HFFc6 (cell line): ENCODE measurements at places on chromosomes 13 and 19. TPM values are rescaled to one million over a fixed set of nuclear protein-coding genes. Genes with fewer than 3 reads are reported as not detected.

ZNF229 gene
- total RNA-seq: 5.2 to 7.4 TPM (median 6.1 TPM) in 3 replicates

DNA sequence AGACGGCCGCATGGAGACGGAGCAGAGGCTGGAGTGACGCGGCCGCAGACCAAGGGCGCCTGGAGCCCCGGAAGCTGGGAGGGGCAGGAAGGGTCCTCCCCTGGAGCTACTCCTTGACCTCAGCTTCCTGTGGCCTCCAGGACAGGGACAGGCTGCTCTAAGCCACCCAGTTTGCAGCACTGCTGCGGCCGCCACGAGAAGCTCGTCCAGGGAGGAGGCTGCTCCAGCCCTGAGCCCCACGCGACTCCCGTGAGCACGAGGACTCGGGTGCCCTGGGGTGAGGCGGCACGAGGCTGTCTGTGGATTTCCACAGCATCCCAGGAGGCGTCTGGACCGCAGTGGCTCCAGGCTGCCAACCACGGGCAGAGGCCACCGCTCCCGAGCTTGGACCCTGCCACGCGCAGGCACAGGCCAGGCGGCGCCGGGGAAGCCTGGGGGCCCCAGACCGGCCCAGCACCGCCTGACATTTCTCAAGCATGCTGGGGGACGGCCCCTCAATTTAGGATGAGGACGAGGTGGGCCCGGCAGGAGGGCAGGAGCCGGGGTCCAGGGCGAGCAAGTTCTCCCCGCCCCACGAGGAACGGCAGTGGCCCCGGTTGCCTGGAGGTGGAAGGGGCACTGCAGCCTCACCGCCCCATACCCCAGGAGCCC, 10.7 kb downstream of the SBNO2 start:
- no peak for DNase-seq

DNA sequence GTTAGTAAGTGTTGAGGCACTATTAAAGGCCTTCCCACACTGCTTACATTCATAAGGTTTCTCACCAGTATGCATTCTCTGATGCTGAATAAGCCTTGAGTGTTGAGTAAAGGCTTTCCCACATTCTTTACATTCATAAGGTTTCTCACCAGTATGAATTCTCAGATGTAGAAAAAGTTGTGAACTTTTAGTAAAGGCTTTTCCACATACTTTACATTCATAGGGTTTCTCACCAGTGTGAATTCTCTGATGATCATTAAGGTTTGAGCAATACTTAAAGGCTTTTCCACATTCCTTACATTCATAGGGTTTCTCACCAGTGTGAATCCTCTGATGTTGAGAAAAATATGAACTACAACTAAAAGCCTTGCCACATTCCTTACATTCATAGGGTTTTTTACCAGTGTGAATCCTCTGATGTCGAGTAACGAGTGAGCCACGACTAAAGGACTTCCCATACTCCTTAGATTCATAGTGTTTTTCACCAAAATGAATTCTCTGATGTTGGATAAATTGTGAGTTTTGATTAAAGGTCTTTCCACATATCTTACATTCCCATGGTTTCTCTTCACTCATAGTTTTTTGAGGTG, 24.2 kb downstream of the ZNF829 start:
- no peak for DNase-seq

DNA sequence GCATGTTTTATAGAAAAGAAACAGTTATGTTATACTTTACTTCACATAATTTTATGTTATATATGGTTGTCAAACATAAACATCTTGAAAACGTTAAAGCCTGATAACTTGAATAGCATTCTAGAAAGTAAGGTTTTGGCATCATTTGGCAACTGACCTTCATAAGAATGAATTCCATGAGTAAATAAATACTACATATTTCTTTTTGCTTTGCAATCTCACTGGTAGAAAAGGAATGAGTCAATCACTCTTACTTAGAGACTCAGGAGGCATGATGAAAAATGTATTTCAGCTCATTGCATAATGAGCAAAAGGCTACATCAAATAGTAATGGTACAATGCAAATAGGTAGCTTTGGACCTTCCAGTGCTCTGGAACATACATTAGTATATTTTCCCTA, 1381.9 kb downstream of the EFNB2 start:
- DNase-seq: no peak

ATP4A gene
- not detected in 3 replicates for total RNA-seq

GRCh38 chr13:72218966-72219365, 352.0 kb upstream of the DACH1 start:
- DNase-seq: no peak

TNNT1 gene
- 4.1 to 10.9 TPM (median 4.6 TPM) in 3 replicates for total RNA-seq

VSIG10L gene
- total RNA-seq: 1.1 to 1.6 TPM (median 1.4 TPM) in 3 replicates

ADGRE2 gene
- total RNA-seq: 0.05 to 0.15 TPM in 2 of 3 replicates, not detected in the other

ZNF730 gene
- 0.53 to 2.1 TPM (median 0.86 TPM) in 3 replicates for total RNA-seq

- no peak for DNase-seq
Observed at GRCh38 chr13:112625698-112626097, 37.7 kb upstream of the TUBGCP3 start.

DNA sequence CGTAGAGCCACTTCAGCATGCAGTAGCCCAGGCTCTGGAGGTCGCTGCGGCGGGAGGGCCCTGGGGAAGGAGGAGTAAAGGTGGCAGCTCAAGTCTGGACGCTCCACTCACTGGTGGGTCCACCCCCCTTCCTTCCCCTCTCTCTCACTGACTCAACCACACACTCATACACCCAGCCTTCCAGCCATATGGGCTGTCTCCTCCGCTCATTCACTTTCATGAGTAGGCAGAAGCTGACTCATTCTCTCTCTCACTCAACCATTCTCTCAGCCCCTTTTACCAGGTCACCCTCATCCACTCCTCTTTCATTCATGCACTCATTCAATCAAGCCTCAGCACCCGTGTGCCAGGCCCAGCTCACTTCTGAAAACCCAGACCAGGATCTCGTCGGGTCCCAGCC, 27.5 kb upstream of the SIGLEC11 start:
- DNase-seq: peak; percentile 64

- peak; percentile 76 for DNase-seq
Observed at GRCh38 chr19:18809149-18809868, 18.2 kb upstream of the COMP start.

DNA sequence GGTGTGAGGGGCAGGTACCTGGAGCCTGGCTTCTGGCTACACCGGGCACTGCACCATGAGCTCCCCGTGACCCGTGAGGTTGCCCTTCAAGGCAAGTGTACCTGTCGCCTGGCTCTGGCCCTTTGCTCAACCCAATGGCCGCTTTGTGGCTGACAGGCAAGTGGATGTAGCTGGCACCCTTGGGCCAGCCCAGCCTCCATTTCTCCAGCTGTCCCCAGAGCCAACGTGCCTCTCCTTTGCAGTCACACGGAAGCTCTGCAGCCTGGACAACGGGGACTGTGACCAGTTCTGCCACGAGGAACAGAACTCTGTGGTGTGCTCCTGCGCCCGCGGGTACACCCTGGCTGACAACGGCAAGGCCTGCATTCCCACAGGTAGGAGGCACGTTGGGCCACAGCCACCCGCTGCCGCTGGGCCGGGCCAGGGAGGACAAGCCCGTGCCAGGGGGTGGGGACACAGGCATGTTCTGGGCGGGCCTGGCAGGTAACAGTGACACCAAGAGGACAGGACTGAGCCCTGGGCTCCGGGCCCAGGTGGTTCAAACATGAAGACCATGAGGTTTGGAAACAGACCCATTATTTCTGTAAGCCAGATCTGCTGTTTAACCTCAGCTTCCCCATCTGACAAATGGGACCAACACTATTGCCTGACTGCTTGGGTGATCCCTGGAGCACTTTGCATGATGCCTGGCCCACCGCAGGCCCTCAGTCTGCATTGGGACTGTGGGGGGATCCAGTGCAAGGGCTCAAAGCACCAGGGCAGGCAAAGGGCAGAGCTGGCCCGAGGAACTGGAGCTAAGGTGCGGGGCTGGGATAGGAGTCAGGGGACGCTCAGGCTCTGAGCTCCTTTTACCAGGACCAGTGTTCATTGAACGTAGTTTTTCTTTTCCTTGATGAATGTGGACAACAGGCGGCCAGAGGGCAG, 17.5 kb upstream of the PROZ start:
- DNase-seq: no peak

GRCh38 chr19:6801485-6802086, 29.1 kb downstream of the VAV1 start:
- DNase-seq: no peak

SULT2B1 gene
- total RNA-seq: not detected in 2 replicates

- peak; percentile 48 for DNase-seq
Observed at GRCh38 chr19:49113762-49114629, at the start of gene LIN7B. TSS of gene LIN7B (plus strand) at chr19:49114370. CDS start at chr19:49114405, 35 bp downstream.

GRCh38 chr13:34294483-34295129, 476.7 kb downstream of the RFC3 start:
- DNase-seq: no peak

FBXL12 gene
- total RNA-seq: 25.9 to 29.9 TPM (median 29.0 TPM) in 3 replicates

DCT gene
- not detected in 2 replicates for total RNA-seq

STK11 gene
- total RNA-seq: 58.6 to 59.3 TPM (median 59.1 TPM) in 3 replicates

MBD3L4 gene
- total RNA-seq: not detected in 2 replicates

DNA sequence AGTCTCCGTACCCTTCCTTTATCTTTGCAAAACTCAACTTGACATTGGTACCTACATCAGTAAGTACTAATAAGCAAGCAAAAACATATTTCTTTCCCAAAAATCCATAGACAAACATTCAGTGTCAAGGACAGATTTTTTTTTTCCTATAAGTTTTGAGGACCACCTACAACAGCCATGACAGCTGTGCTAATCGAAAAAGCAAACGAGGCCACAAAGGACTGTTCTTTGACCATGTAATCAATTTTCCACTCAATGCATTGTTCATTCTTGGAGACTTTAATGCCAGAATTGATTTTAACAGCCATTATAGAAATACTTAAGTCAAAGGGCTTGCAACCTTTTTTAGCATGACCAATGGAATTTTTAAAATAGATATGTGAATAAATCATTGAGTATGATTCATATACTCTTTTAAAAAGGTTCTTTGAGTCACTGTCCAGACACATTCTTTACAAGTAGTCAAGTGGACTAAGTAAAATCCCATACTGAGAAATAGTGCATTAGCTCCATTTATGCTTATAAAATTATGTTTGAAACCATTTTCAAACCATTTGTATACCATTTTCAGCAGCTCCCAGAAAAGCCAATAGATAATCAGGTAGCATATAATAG, 323.9 kb downstream of the MZT1 start:
- peak; percentile 5 for DNase-seq

ZC3H4 gene
- total RNA-seq: 44.2 to 56.3 TPM (median 49.9 TPM) in 3 replicates

DNA sequence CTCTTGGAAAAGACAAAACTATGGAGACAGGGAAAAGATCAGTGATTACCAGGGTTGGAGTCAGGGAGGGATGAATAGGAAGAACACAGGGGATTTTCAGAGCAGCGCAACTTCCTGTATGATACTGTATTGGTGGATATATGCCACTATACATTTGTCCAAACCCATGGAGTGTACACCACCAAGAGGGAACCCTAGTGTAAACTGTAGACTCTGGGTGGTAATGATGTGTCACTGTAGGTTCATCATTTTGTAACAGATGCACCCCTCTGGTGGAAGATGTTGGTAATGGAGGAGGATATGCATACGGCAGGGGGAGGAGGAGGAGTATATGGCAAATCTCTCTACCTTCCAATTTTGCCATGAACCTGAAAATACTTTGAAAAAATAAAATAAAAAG, 68.1 kb downstream of the UFM1 start:
- DNase-seq: peak; percentile 45

KRTDAP gene
- not detected in 3 replicates for total RNA-seq
